ENCODE measurements at places on chromosomes 1 and 21. TPM values are rescaled to one million over a fixed set of nuclear protein-coding genes. Genes with fewer than 3 reads are reported as not detected.
A peak's percentile ranks its signal among the peaks of the same experiment; 100 is the strongest.

EBNA1BP2 gene
- polyA plus RNA-seq = 37.2 TPM

HES3 gene
- polyA plus RNA-seq = not detected

- H3K27ac ChIP-seq = no peak overlapping the region
- H3K4me1 ChIP-seq = no peaks in the 10 kb centered on the region
- H3K36me3 ChIP-seq = no peaks in the 10 kb centered on the region
- no peak overlapping the region for H3K4me3 ChIP-seq
- no peak for DNase-seq
Measured at GRCh38 chr1:162541619-162542141, 19.8 kb upstream of the UAP1 start.

PLXNA2 gene
- polyA plus RNA-seq = 1.5 TPM

DFFA gene
- polyA plus RNA-seq = 17.3 TPM

GRCh38 chr1:50644447-50645105, 221.3 kb upstream of the DMRTA2 start:
- H3K27ac ChIP-seq = no peak overlapping the region
- H3K4me1 ChIP-seq = no peaks in the 10 kb centered on the region
- no peak for DNase-seq

RIPPLY3 gene
- polyA plus RNA-seq = not detected

DNA sequence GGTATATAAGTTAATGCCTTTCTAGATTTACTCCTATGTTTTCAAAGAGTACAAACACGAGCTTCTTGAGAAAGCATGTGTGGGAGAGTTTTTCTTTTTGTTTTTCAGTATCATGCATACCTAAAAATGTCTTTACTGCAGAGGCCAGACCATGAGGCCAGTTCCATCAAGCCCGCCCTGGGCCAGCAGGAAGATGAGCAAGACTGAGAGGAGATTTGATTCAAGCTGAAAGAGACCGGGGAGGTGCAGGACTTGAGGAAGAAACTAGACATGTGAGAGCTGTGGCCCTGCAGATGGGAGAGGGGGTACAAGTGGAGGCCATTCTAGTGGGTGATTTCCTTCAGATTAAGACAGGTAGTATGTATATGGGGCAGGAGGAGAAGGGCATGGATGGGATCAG, 33.4 kb upstream of the NTPCR start:
- H3K36me3 ChIP-seq = no peaks in the 10 kb centered on the region
- no peak overlapping the region for H3K27ac ChIP-seq
- no peaks in the 10 kb centered on the region for H3K27me3 ChIP-seq
- H3K4me1 ChIP-seq = no peaks in the 10 kb centered on the region
- no peak for DNase-seq

GRCh38 chr1:154869351-154870114, 548 bp downstream of the KCNN3 start:
- H3K4me1 ChIP-seq = peaks cover 21% of the 10 kb centered on the region
- no peaks in the 10 kb centered on the region for H3K36me3 ChIP-seq
- no peak overlapping the region for H3K4me3 ChIP-seq

GRCh38 chr1:153832293-153832692, 57.1 kb downstream of the SLC27A3 start:
- H3K27me3 ChIP-seq = no peaks in the 10 kb centered on the region
- H3K4me3 ChIP-seq = no peak overlapping the region
- no peak overlapping the region for H3K27ac ChIP-seq
- DNase-seq = no peak

DNA sequence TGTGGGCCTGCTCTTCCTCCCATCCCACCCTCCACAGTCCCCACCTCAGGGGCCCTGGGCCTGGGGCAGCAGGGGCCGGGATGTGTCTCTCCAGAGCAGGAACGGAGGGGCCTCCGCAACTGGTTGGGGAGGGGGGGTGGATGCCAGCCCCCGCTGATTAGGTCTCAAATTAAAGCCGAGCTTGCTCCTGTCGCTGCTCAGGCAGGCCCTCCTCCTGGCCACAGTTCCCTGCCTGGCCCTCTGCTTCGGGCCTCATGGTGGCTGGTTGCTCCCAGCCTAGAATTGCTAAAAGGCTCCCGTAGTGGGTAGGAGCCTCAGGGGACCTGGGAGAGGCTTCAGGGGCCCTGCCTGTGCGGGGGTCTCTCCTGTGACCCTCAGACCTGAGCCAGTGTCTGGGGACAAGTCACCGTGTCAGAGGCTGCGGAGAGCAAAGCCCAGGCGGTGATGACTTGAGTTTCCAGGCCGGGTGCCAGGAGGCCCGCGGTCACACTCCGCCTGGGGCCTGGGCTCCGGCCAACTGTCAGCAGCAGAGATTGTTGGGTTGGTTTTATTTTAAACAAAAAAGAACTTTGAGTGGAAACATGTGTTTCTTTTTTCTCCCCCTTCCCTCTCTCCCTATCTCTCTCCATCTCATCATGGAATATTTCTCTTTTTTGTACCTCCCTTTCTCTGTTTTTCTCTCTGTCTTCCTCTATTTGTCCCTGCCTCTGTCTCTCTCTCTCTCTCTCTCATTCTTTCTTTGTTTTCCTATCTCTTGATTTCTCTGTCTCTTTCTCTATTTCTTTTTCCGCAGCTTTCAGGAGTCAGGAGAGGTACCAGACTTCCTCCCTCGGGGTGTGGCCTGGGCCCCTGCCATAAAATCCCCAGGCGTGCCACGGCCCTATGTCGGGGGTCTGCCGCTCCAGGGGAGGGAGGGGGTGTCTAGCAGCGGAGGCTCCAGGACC, 20.0 kb upstream of the EPHA2 start:
- H3K4me3 ChIP-seq = no peak overlapping the region
- H3K4me1 ChIP-seq = peaks cover 24% of the 10 kb centered on the region
- no peak for DNase-seq
- H3K27me3 ChIP-seq = no peaks in the 10 kb centered on the region
- no peaks in the 10 kb centered on the region for H3K36me3 ChIP-seq
- H3K27ac ChIP-seq = no peak overlapping the region

DNA sequence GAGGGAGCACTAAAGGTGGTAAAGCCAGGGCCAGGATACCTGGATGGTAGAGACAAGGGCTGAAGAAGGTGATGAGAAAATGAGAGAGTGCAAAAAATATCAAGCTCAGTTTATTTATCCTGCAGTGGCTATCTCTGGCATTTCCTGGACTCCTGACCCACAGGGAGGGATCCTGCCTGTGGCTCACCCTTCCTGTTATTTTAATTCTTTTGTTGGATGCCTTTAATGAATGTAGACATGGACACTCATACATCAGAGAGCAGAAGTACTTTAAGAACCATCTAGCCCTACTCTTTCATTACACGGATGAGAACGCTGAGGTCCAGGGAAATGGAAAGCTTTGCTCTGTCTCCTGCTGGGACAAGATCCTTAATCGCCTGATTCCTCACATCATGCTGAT, 20.6 kb downstream of the JUN start:
- no peak for DNase-seq
- H3K27ac ChIP-seq = no peak overlapping the region
- no peaks in the 10 kb centered on the region for H3K4me1 ChIP-seq
- no peak overlapping the region for H3K4me3 ChIP-seq
- H3K36me3 ChIP-seq = no peaks in the 10 kb centered on the region

DNA sequence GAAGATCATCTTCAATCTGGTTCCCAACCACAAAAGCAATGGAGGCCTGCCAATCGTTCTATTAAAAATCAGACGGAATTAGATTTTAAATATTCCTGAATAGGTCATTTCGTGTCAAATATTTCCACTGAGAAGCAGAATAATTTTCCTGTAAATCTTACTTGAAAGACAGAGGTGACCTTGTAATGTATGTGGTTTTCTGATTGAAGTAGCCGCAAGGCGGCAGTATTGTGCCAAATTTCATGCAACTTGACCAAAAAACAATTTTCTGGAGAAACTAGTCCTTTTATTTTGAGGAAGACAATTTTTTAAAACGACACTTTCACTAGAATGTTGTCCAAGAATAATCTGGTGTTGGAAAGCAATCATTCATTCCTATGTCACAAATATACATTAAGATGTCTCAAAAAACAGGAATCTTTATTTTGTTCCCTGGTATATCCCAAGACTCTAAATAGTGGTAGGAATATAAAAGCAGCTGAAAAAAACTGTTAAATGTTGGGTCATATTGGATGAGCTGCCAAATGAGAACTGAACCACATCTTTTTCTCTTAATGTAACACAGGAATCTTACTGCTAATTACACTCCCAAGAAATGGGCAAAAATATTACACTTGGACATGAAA, 33.6 kb downstream of the SPAG17 start:
- H3K27me3 ChIP-seq = no peaks in the 10 kb centered on the region
- H3K4me1 ChIP-seq = no peaks in the 10 kb centered on the region
- no peaks in the 10 kb centered on the region for H3K36me3 ChIP-seq
- no peak overlapping the region for H3K27ac ChIP-seq
- H3K4me3 ChIP-seq = no peak overlapping the region
- DNase-seq = peak; percentile 11

CD1D gene
- polyA plus RNA-seq = 121 TPM

PTP4A2 gene
- 227 TPM for polyA plus RNA-seq

GRCh38 chr1:226349801-226350518, 41.0 kb upstream of the LIN9 start:
- H3K27me3 ChIP-seq = no peaks in the 10 kb centered on the region
- peaks cover 8% of the 10 kb centered on the region for H3K4me1 ChIP-seq
- H3K4me3 ChIP-seq = no peak overlapping the region

KRTAP7-1 gene
- polyA plus RNA-seq = not detected

DNA sequence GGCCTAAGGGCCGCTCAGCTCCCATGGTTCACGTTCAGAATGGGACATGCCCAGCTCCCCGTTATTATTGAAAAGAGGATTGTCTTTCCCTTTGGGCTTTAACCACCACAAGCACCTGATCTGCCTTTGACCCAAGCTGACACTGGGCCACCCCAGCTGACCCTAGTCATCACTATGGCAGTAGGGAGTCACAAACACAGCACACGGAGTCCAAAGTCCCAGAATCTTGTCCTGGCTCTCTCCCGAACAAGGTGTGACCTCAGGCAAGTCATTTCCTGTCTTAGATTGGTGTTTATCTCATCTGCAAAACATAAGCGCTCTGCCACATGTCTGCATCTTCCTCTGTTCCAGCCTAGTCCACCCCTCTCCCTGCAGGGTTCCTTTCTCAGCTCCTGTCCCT, 31.5 kb downstream of the IGFN1 start:
- DNase-seq = no peak
- H3K4me3 ChIP-seq = no peak overlapping the region
- no peaks in the 10 kb centered on the region for H3K27me3 ChIP-seq
- no peak overlapping the region for H3K27ac ChIP-seq

SPRR2B gene
- polyA plus RNA-seq = not detected

- no peaks in the 10 kb centered on the region for H3K27me3 ChIP-seq
- DNase-seq = no peak
- no peak overlapping the region for H3K27ac ChIP-seq
Measured at GRCh38 chr1:98963064-98963758, 41.5 kb downstream of the PLPPR5 start.

DNA sequence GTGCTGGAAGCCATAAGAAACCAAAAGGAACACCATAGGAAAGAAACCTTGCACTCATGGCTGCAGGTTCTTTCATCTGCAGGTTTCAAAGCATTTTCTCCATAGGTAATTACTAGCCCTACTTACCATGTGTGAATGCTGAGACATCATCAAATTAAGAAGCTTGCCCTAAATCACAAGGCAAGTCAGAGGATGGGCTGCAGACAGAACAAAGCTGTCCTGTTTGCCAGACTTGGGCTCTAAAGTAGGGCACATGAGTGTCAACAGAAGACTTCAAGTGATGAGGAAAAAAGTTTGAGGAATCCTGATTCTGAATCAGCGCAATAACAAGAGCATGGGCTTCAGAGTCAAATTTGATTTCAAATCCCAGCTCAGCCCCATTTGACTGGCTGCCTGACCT, 5.8 kb upstream of the EPS15 start:
- H3K27me3 ChIP-seq = no peaks in the 10 kb centered on the region
- no peak overlapping the region for H3K27ac ChIP-seq
- no peaks in the 10 kb centered on the region for H3K4me1 ChIP-seq
- no peak overlapping the region for H3K4me3 ChIP-seq

GRCh38 chr1:92218559-92218958, 844 bp downstream of the C1orf146 start:
- H3K27me3 ChIP-seq = no peaks in the 10 kb centered on the region
- H3K4me1 ChIP-seq = no peaks in the 10 kb centered on the region
- no peaks in the 10 kb centered on the region for H3K36me3 ChIP-seq
- DNase-seq = no peak
- no peak overlapping the region for H3K27ac ChIP-seq
- H3K4me3 ChIP-seq = no peak overlapping the region
